Memory B cell (primary cell): ENCODE measurements at places on chromosomes 2 and 18.

GRCh38 chr2:173854840-173855239 is 110.3 kb downstream of the SP3 start:
- DNase-seq: no peak

- no peak for DNase-seq
Measured at GRCh38 chr2:226773291-226773690, 26.3 kb downstream of the IRS1 start.

DNA sequence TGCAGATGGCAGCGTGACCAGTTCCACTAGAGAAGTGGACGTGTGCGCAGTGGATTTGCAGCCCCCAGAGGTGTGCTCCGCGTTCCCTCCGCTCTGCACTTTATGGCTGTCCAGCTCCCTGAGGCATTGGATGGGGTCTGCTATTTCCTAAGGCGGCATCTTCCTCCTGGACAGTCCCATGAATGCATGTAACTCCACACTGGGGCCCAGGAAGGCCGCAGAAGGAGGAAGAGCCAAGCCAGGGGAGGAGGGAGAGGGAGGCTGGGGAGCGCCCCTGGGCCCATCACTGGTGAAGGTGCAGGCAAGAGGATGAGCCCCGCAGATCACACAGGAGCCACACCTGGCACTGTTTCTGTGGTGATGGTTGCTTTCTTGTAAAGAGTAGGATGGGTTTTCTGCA is 99.1 kb downstream of the PTGR3 start:
- DNase-seq: no peak

- no peak for DNase-seq
Measured at GRCh38 chr2:200455958-200456421, 53.9 kb downstream of the KCTD18 start.

- DNase-seq: no peak
Measured at GRCh38 chr18:66193938-66194337, 410.0 kb downstream of the CDH19 start.

- no peak for DNase-seq
Measured at GRCh38 chr2:175167076-175167791, 769 bp downstream of the ATF2 start.

DNA sequence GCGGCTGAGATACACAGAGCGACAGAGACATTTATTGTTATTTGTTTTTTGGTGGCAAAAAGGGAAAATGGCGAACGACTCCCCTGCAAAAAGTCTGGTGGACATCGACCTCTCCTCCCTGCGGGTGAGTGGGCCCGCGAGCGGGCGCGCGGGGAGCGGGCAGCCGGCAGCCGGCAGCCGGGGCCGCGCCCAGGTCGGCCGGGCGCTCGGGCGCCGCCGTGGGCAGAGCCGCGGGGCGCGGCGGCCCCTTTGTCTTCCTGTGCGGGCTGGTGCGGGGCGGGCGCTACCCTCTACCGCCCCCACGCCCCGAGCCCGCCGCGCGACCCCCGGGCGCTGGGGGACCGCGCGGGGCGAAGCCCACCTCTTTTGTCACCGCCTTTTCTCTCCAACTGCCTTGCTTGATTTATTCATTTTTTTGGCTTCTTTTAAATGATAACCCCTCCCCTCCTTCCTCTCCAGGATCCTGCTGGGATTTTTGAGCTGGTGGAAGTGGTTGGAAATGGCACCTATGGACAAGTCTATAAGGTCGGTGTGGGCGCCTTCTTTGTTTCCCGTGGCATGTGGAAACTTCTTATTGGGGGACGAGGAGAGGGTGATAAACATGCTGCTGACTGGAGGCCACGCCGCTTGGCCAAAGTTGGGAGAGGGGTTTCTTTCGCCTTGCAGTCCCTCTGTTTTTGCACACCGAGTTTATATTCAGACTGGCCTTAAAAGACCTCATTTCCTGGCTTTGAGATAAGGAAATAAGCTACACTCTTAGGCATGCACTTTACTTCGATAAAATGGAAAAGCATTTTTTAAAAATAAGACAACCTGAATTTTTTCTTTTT is 722 bp downstream of the MAP4K4 start:
- DNase-seq: no peak

DNA sequence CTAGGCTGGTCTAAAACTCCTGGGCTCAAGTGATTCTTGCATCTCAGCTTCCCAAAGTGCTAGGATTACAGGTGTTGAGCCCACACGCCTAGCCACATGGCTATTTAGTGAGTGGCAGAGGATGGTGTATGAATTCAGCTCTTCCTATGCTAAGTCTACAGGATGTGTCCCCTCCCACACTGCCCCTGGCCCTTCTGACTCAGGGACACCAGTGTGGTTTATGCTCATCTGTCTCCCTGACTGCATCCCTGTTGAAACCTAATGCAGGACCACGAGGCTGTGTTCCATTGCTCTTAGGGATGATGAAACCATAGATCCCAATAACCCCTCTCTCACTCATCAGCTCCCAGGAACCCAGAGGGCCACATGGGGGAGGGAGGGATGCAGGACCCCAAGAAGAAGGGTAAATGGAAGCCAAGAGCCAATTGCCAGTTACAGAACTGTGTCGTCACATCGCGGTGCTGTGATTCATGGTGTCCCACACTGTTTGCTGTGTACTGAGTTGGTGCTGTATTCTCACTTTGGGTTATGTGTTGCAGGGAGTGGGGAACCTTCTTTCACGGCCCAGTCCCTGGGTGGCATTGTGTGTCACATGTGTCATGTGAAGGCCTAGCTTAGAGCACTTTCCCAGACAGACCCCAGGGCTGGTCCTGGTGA is 102.9 kb upstream of the HAAO start:
- no peak for DNase-seq

GRCh38 chr2:13005048-13005447 is 288.3 kb downstream of the TRIB2 start:
- DNase-seq: no peak

DNA sequence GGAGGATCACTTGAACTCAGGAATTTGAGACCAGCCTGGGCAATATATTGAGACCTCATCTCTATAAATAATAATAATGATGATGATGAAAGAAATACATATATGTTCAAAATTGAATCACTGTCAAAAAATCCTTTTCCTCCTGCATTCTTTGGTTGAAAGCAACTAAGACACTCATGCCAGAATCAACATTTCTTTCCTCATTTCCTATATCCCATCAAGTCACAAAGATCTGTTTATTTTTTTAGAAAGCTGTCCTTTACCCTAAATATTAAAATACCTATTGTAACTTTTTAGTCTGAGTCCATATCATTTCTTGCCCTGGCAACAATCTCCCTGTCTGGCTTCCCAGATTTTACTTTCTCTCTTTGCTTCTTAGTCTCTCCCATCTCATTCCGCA is 31.8 kb upstream of the PPP4R3B start:
- DNase-seq: no peak

DNA sequence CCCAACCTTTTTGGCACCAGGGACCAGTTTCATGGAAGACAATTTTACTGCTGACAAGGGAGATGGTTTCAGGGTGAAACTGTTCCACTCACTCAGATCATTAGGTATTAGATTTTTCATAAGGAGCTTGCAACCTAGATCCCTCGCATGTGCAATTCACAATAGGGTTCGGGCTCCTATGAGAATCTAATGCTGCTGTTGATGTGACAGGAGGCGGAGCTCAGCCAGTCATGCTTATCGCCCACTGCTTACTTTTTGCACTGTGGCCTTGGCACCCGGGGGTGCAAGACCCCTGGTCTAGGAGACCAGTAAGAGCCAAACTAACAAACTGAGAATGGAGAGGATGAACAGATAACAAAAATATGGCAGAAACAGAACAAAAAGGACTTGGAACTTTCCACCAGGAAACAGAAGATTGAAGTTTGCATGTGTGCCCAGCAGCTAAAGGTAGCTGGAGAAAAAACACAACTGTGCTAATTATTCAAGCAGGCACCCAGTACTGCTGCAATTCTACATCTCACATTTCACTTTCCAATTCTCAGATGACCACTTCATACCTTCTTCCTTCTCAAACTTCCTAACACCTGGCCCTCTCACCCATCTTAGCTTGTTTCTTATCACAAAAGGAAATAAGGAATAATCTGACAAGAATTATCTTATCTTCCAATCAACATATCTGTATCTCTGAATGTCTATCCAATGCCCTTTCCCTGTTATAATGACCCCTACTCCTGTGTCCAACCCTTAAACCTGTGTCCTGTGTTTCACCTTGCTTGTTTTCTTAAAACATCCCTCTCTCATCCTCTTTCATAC is 24.8 kb downstream of the SP3 start:
- DNase-seq: no peak

DNA sequence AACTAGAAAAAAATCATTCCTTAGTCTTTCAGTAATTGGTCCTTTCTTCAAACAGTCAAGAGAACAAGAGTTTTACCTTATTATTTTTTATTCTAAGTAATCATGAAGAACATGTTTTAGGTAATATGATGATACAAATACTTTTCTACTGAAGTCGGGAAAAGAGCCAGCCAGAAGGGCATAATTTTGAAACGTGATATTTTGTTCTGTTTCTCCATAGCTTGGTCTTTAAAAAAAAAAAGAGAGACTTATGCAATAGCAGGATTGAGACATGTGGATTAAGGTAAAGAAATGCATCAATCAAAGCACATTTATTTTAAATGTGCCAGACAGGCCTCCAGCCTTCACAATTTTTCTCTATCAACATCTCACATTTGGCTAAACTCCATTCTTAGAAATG is 1016.8 kb downstream of the CNTNAP5 start:
- DNase-seq: no peak

- DNase-seq: no peak
Measured at GRCh38 chr18:9029131-9029530, 73.4 kb upstream of the NDUFV2 start.

- no peak for DNase-seq
Measured at GRCh38 chr2:196168181-196168580, 3.2 kb downstream of the STK17B start.

GRCh38 chr18:74110976-74111375 is 36.7 kb downstream of the FBXO15 start:
- DNase-seq: no peak

DNA sequence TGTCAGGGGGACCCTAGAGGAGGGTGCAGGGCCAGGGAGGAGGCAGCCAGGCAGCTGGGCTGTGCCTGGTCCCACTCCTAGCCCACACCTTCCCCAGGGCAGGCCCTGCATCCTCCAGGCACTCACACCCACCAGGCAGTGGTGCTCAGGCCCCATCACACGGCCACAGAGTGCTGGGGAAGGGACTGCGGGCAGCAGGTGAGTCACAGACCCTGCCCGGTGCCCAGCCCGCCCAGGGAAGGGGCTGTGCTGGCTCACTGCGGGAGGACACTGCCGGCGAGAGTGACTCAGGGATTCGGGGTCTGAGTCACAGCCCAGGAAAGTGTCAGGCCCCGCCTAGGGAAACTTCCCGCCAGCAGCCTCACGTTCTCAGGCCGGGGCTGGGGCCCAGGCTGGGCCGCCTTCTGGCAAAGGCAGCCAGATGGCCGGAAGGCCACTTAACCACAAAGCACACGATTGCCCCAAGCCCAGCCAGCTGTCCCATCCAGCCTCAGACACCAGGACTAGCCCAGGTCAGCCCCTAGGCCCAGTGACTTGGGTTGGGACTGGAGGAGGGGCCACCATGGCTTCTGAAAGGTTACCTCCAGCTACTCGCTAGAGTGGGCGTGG is 42.2 kb downstream of the BIN1 start:
- no peak for DNase-seq

- no peak for DNase-seq
Measured at GRCh38 chr18:10101729-10102128, 187.9 kb downstream of the VAPA start.
